NCI-H1417 treated with DMSO at 0.1 percent for 48 hours (cell line): ENCODE measurements at places on chromosomes 16 and 17.

DNA sequence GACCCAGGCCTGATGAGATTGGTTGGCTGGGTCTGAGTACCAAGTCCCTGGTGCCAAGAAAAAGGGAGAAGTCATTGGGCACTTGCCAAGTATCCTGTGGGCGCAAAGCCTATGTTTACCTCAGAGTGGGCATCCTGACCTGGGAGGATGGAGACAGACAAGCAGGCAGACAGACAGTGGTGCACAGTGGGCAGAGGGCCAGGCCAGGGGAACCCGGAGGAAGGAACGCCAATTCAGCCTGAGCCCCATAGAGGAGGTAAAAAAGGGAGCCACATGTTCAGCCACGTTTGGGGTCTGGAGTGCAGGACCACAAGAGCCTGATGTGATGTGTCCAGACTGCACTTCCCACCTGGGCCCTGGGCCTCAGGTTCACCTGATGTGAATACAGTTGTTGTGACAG, 5.4 kb downstream of the PHKG2 start:
- no peak for DNase-seq

- DNase-seq = no peak
These were observed 573 bp upstream of the CDK10 start for GRCh38 chr16:89685916-89686315.

DNA sequence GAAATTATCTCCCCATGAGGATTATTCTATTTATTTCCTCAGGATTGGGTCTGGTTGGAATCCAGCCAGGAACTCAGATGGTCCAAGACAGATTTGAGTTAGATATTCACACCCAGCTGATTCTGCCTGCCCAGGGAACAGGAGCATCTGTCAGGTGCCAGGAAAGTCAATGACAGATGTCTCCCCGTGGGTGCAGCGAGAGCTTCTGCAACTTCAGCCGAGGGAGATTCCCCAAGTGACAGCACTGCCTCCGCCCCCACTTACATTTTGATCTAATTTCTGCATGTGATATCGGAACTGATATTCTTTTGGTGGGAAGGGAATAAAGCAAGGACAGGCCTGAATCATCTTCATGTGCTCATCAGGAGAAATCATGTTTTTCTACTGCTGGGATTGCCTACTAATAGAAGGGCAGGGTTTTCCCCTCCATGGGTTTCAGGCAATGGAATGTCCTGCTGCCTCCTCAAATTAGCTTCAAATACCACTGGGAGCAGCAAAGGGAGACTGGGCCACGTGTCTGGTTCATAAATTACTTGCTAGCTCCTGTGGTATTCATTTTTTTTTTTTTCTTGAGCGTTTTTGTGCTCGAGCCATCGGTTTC, 15.7 kb upstream of the DHX8 start:
- DNase-seq = no peak

DNA sequence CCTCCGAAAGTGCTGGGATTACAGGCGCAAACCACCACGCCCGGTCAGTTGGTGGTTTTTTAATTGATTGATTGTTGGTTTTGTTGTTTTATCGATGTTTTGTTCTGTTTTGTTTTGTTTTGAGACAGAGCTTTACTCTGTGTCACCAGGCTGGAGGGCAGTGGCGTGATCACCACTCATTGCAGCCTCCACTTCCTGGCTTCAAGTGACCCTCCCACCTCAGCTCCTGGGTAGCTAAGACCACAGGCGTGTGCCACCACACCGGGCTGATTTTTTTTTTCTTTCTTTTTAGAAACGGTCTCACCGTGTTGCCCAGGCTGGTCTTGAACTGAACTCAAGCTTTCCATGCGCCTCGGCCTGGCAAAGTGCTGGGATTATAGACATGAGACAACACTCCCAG, 12.4 kb downstream of the FAM234A start:
- no peak for DNase-seq

DNA sequence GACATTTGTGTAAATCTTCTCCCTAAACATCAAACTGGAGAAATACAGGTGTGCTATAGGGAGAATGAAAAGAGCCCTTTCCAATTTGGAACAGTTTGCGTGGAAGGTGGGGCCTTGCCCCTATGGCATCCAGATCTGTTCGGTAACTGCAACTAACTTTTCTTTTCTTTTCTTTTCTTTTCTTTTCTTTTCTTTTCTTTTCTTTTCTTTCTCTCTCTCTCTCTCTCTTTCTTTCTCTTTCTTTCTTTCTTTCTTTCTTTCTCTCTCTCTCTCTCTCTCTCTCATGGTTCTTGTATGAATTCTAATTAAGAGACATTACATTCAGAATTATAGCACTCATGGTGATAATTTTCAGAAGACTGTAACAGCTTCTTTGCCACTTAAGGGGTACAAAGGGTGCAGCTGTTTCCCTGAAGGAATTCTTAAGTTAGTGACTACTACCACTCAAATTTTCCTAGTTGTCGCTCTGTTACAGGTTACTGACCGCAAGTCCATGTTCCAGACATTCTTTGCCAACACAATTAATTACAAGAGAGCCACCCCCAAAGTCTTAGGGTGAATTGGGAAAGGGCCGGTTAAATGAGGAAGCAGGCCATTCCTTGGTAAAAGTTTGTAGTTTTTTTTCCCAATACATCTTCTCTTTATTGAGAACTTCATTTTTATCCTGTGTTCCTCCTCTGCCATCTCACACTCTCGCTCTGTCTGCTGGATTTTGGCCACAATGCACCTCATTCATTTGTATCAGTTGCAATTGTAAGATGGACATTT, 69.8 kb downstream of the KSR1 start:
- no peak for DNase-seq

- no peak for DNase-seq
These were observed 100.2 kb downstream of the KATNIP start for GRCh38 chr16:27650073-27650701.

- no peak for DNase-seq
These were observed 929 bp downstream of the TMEM11 start for GRCh38 chr17:21212826-21213637.

- DNase-seq = no peak
These were observed 141.2 kb downstream of the CMIP start for GRCh38 chr16:81585785-81586184.

- DNase-seq = no peak
These were observed 24.4 kb downstream of the TNFRSF13B start for GRCh38 chr17:16947470-16947869.

GRCh38 chr17:80861418-80861815, 130.2 kb upstream of the CHMP6 start:
- no peak for DNase-seq

GRCh38 chr16:27746076-27746855, 196.3 kb downstream of the KATNIP start:
- DNase-seq = no peak

- no peak for DNase-seq
These were observed 83.3 kb downstream of the NOG start for GRCh38 chr17:56676810-56677209.

DNA sequence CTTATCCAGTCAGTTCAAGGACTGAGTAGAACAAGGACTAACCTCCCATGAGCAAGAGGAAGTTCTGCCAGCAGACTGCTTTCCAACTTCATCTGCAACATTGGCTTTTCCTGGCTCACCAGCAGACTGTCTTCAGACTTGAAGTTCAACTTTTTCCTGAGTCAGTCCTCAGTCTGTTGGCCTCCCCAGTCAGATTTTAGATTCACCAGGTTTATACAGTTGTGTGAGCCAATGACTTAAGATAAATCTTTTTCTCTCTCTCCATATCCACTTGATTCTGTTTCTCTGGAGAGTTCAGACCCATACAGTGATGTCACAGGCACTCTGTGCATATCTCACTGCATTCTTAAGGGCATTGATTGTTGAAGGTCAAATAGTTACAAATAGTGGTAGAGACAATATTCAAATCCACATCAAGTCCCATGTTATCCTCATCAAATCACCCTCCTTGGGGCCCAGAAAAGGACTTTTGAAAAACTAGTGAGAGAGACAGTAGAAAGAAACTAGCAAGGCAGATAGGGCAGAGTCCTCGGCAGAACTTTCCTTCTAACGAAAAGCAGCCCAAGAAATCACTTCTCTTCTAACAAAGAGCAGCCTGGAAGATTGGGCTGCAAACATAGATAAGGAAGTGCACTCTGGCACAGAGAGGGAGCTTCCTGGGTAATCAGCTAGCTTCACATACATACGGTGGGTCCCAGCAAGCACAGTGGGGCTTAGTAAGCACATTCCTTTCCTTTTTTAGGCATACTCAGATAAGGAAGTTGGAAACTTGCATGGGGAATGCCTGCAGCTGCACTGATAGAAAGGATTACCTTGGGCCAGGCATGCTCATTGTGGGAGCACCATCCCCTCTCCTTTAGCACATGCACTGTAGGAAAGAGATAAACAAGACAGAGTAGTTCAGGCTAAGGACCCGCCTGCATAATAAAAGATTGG, 132.3 kb upstream of the FAM20A start:
- DNase-seq = no peak

GRCh38 chr17:33198954-33199353, 94.1 kb downstream of the ASIC2 start:
- no peak for DNase-seq

GRCh38 chr17:77961741-77962140, 3.2 kb downstream of the TNRC6C start:
- no peak for DNase-seq

GRCh38 chr17:78806451-78806850, 24.4 kb upstream of the CYTH1 start:
- DNase-seq = no peak
